ENCODE measurements at places on chromosomes 1 and 21. TPM values are rescaled to one million over a fixed set of nuclear protein-coding genes. Genes with fewer than 3 reads are reported as not detected.
A peak's percentile ranks its signal among the peaks of the same experiment; 100 is the strongest.

DNA sequence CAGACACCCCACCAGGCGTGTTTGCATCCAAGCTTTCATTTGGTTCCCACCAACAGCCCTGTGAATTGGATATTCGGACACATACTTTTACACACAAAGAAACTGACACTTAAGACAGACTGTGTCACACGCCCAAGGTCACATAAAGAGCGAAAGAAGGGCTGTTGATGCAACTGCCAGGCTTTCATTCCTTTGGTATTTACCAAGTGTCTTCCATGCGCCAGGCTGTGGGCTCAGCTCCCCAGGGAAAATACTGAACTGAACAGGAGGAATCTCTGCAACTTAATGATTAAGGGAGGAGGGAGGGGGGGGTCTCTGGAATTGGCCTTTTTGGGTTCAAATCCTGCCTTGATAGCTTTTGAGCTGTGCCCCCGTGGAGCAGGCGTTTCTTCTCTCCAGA, 122.8 kb downstream of the ACTL8 start:
- DNase-seq, result no peak

DNA sequence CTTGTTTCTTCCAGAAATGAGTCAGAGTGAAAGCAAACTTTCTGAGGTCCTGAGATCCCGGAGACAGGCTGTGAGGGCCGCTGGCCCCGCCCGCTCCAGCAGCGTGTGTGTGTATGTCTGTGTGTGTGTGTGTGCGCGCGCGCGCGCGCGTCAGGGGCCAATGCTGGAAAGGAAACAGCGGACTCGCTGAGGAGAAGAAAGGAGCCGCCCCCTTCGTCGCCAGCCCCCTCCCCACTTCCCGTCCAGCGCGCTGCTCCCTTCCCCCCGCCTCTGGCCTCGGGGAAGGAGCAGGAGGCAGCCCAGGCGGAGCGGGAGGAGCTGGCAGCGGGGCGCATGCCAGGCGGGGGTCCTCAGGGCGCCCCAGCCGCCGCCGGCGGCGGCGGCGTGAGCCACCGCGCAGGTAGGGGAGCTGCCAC, at the start of gene DISC1:
Gene DISC1, plus strand, starts transcription at position 256 of the 416 bp plus-strand sequence. Its CDS starts 78 bp downstream, at position 334.
- DNase-seq, result peak; percentile 87

- no peak for DNase-seq
Observed at GRCh38 chr1:230875370-230875769, 7.0 kb upstream of the C1orf198 start.

GRCh38 chr1:91148641-91149069, 126.8 kb upstream of the ZNF644 start:
- no peak for DNase-seq

- DNase-seq, result peak; percentile 74
Observed at GRCh38 chr1:10793129-10793651, 3.3 kb downstream of the CASZ1 start.

- no peak for DNase-seq
Observed at GRCh38 chr1:232473324-232473723, 156.6 kb downstream of the SIPA1L2 start.

DNA sequence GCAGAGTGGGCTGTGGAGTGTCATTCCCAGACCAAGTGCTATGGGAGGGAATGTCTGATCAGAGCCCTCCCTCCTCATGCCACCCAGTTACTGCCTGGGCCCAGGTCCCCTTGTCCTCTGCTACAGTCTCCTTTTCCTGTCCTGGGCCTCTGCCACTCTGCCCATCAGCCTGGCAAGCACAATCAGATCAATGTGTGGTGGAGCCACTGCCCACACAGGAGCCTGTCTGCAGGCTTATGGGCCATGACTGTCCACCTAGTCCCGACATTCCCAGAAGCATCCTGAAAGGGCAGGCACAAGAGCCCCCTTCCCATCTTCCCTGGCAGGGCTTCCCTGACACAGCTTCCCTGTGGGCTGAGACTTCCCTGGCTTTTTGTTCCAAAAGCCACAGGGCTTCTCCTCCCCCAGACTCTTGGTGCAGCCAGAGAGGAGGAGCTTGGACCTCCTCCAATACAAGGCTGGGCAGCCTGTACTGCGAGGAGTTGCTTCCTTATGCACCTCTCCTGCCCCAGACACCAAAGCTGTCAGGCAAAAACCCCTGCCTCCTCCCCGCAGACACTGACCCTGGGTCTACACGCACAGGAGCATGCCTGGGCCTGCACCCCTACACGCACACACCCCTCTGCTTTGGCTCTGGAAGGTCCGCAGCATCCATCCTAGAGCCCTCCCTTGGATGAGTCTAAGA, 29.2 kb upstream of the CNTN2 start:
- no peak for DNase-seq

DNA sequence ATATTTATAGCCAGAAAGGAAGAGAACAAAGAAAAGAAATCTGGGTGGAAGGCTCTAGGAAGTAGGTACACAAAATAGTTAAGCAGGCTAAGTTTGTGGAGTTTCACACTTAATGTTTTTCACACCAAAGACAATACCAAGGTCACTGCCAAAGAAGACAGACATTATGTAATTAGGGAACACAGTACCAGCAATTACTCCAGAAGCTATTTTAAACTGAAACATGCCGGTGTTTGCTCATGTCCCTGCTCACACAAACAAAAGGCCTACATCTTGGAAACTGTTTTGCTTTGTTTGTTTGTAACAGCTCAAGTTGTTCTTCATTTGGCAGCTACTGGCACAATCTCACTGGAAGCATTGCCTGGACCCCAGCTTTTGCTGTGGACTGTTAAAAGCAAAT, 88.5 kb upstream of the DAB1 start:
- no peak for DNase-seq

DNA sequence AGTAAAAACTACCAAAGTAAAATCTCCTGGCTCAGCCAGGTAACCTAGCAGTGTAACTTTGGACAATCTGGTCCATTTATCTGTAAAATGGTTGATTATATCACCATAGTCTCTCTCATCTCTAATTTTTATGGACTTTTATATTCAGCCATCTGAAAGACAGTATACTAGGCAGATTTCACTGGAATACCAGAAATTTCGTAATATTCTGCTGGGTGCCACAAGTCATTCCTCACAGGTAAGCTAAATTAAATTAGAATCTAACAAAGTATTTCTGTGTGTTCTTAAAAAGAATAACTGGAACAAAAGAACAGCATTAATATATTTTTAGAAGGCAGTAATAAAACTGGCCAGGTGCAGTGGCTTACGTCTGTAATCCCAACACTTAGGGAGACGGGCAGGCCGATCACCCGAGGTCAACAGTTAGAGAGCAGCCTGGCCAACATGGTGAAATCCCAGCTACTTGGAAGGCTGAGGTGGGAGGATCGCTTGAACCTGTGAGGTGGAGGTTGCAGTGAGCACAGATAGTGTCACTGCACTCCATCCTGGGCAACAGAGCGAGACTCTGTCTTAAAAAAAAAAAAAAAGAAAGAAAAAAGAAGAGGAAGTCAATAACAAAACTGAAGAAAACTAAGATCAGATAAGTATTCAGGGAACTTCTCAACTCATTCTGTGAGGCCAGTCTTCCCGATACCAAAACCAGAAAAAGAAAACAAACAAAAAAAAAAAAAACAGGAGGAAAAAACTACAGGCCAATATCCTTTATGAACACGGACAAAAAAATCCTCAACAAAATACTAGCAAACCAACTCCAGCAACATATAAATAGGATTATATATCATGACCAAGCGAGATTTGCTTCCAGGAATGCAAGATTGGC, 35.9 kb downstream of the PIK3R3 start:
- DNase-seq, result no peak

DNA sequence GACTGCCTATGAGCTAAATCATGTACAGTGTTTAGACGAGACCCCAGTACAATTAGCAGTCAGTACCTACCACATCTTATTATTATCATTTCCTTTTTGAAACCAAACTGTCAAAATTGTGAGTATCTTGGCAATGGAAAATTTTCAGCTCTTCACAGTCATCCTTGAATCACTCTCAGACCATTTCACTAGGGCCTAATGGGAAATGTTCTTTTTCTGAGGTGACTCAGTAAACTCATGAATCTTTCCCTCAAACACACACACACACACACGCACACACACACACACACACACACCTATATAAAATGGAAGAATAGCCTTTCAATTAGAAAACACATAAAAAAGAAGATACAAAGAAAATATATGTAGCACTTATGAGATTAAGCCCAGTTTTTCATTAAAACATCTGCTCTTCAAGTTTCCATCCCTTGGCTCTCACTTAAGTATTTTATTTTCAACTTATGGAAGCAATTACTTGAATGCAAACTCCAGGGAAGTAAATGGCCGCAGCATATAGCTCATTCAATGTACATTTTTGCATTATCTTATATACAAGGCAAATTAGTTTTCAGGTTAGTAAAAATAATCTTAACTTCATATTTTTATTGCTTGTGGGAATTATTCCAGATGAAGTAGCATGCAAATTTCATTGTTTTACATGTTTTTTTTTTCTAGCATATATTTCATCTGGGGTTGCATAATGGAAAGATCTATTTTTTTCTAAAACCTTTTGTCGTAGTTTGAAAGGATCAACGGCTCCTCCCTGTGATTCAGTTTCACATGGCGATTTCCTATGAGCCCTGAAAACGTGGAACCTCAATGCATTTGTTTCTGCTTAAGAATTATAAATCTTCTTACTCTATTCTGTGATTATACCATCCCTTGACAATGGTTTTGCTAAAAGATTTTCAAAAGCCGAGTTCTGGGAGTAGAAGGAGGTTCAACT, 46.3 kb upstream of the TMPRSS15 start:
- no peak for DNase-seq

- DNase-seq, result no peak
Observed at GRCh38 chr1:44219301-44219626, 6.0 kb downstream of the DMAP1 start.

DNA sequence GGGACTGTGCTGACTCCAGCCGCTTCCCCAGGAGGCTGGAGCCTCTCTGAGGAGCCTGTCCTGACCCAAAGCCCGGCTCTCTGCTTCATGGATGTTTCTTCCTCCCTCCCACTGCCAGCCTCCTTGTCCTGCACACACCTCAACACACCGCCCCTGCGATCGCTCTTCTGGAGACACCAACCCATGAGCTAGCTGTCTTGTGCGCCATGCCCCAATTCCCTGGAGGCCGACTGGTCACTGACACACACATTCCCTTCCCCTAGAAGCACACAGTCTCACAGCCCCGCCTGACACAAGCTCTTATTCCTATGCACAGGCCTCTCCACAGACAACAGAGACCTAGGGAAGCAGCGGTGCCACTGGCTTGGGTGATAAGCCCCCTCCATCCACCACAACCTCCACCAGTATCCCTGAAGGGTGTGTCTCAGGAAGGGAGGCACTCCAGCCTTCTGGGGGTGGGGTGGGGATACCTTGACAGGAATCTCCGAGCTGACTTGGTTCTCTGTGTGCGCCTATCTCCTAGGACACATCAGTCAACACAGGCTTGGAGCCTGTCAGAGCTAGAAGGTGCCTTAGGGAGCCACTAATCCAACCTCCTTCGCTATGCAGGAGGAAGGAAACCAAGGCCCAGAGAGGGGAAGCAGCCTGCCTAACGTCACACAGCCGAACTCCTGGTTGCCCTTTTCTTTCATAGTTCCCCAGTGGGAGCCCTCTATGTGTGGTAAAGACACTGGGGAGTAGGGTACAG, 31.1 kb downstream of the AHDC1 start:
- no peak for DNase-seq

- peak; percentile 23 for DNase-seq
Observed at GRCh38 chr21:14454016-14455009, 71.4 kb upstream of the HSPA13 start.

GRCh38 chr1:163141556-163141955, 61.2 kb downstream of the RGS5 start:
- DNase-seq, result no peak

DNA sequence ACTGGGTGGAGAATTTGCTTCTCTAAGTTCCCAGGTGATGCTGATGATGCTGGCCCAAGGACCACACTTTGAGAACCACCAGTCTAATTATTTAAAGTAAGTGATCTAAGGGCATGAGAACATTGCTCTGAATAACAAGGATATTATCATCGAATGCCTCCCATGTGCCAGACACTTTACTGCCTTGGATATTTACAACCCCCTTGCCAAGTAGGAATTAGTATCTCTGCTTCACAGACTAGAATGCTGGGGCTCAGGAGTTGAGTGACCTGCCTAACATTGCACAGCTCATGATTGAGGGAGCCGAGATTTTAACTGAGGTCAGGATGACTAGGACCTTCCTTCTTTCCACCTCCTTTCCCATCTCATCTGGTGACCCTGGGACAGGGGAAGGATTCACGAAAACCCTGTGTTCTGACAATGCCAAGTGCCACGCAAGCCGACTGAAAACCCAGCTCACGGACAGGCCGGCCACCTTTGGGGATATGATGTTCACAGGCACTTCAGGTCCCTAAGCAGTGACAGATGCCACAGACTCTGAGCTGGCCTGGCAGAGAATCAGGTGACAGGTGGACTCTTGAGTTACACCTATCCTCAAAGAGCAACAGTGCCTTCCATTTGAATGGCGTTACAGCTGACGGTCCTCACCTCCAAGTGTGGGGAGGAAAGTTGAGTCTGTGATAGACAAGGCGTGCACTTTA, 230.7 kb downstream of the TOMM20 start:
- no peak for DNase-seq

Gene NR5A2
- 36.5 TPM for polyA plus RNA-seq

Gene CSF3R
- 4.1 TPM for polyA plus RNA-seq

Gene CLEC20A
- 0.09 TPM for polyA plus RNA-seq

Gene CD53
- polyA plus RNA-seq, result 19.2 TPM

Gene SELENBP1
- polyA plus RNA-seq, result 97.9 TPM

Gene TTC39A
- polyA plus RNA-seq, result 19.2 TPM

Gene PTAFR
- 2.7 TPM for polyA plus RNA-seq

Gene OPRD1
- 1.5 TPM for polyA plus RNA-seq

Gene EPHB2
- polyA plus RNA-seq, result 37.6 TPM

Gene OR2L13
- 0.09 TPM for polyA plus RNA-seq

Gene AMY2B
- 32.3 TPM for polyA plus RNA-seq

Gene RPL5
- 2,734 TPM for polyA plus RNA-seq

Gene CLIC4
- polyA plus RNA-seq, result 70.3 TPM

Gene MAGI3
- polyA plus RNA-seq, result 27.0 TPM

Gene ARHGEF10L
- 85.1 TPM for polyA plus RNA-seq

Measured in large intestine (tissue), 12 donors.